ENCODE measurements at places on chromosomes 1 and 21. TPM values are rescaled to one million over a fixed set of nuclear protein-coding genes. Genes with fewer than 3 reads are reported as not detected.

OR2T2 gene
- total RNA-seq, result not detected

IL12RB2 gene
- 0.66 TPM for total RNA-seq

OR2G6 gene
- total RNA-seq, result not detected

FAM163A gene
- 0.55 TPM for total RNA-seq

COL6A2 gene
- 190 TPM for total RNA-seq

KRTAP10-4 gene
- total RNA-seq, result not detected

CD34 gene
- 13.4 TPM for total RNA-seq

GBP6 gene
- total RNA-seq, result 0.50 TPM

ENAH gene
- total RNA-seq, result 78.8 TPM

NBL1 gene
- 62.1 TPM for total RNA-seq

KCNJ15 gene
- total RNA-seq, result 0.11 TPM

TIE1 gene
- total RNA-seq, result 16.3 TPM

PTPN7 gene
- total RNA-seq, result 1.4 TPM

AMY1B gene
- total RNA-seq, result not detected

DCST1 gene
- not detected for total RNA-seq
